Kasumi-1 (cell line): ENCODE measurements at places on chromosomes 2 and 18.

GRCh38 chr2:186683341-186683740 lies 10.5 kb upstream of the FAM171B start:
- no peak for DNase-seq

- DNase-seq, result no peak
Observed at GRCh38 chr2:99198103-99198841, 17.3 kb downstream of the MRPL30 start.

- DNase-seq, result no peak
Observed at GRCh38 chr2:217740756-217741155, 262.0 kb downstream of the TNS1 start.

- DNase-seq, result no peak
Observed at GRCh38 chr2:231930593-231931281, 4.5 kb upstream of the NPPC start.

- peak; percentile 4 for DNase-seq
Observed at GRCh38 chr2:229800997-229801754, 86.8 kb upstream of the DNER start.

- DNase-seq, result no peak
Observed at GRCh38 chr2:65504201-65504600, 71.8 kb upstream of the SPRED2 start.

- DNase-seq, result no peak
Observed at GRCh38 chr2:140567734-140568133, 1563.1 kb downstream of the LRP1B start.

DNA sequence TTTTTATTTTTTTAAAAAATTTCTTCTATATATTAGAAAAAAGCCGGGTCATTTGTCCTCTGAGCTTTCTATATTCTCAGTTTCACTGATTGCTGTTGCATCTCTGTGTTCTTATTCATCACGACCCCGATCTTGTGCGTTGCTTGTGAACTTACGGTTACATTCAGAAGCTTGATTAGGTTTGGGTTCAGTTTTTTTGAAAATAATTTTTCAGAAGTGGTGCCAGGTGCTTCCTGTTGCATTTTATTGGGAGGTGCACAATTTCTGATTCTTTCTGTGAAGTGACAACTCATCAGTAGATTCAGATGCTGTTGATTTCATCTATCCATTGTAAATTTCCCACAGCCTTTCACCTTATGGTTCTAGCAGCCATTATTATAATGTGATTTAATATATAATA lies 147.3 kb downstream of the INHBB start:
- no peak for DNase-seq

- DNase-seq, result peak; percentile 36
Observed at GRCh38 chr2:129502781-129503180, 476.7 kb upstream of the RAB6C start.

DNA sequence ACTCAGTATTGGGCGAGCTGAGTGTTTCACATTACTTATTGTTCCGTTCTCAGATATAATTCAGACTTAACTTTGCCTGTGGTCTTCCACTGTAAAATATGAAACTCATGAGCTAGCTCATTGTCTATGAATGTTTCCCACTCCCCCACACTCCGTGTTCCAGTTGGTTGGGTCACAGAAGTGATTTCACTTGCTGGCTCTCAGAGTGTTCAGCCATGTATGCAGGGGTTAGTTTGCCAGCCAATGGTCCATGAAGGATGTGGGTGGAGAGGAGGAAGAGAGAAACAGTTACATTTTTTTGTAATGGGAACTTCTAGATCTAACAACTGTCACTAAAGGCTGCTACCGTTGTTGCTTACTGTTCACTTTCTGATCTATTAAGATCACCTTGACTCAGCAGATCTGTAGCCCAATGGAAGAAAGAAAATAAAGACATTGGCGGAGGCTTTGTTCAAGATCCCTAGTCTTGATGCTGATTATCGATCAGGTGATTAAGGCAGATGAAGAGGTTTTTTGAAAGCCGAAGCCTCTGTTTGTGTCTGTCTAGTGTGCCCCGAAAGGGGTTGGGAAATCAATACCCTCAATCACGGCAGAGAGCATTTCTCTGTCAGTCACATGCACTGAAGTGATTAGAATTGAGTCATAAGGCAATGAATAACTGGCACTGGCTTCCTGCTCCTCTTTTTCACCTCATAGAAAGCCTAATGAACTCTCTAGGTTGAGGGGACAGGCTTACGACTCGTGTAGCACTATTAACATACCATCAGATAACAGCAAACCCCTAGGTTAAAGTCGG lies 279.7 kb upstream of the FIGN start:
- no peak for DNase-seq

DNA sequence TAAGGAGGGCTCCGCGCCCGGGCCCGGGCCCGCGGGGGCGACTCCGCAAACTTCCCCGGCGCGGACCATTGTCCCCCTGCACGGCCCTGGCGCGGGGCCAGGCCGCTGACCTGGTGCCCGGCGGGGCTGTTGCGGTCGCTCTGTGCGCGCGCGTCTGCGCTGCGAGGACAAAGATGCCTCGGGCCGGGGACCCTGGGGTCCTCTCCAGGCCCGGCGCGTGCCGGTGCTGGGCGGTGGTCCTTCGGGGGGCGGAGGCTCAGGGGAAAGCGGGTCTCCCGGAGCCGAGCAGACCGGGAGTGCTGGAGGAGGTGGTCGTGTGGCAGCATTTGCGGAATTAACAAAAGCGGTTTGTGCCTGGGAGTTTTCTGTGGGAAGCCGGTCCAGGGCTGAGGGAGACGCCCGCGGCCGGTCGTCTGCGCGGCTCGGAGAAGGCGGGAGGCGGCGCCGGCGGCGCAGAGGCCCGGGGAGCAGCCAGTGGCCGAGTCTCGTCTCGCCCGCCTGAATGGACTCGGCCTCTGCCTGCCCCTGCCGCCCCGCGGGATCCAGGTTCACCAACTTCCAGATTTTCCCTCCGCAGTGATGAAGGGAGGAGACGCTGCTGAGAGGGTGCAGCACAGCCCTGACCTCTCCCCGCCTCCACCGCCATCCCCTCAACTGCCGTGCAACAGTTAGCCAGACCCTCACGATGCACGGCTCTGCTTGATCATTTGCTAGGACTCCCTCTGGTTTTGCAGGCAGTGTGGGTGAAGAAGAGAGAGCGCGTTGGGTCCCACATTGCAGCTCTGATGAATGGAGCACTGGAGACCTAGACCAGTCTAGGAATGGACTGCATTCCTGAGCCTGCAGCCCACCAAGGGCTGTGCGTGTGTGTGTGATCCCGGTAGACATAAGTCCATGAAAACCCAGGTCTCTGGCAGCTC lies 705 bp downstream of the EFR3B start:
- no peak for DNase-seq

DNA sequence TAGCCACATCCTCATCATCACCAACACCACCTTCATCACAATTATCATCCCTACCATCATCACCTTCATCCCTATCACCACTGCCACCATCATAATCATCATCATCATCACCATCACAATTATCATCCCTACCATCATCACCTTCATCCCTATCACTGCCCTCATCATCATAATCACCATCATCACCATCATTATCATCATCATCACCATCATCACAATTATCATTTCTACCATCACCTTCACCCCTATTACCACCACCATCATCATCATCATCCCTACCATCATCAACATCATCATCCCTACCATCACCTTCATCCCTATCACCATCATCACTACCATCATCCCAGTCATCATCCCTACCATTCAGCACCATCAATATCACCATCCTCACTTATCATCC lies 140.5 kb downstream of the LOXHD1 start:
- DNase-seq, result no peak

DNA sequence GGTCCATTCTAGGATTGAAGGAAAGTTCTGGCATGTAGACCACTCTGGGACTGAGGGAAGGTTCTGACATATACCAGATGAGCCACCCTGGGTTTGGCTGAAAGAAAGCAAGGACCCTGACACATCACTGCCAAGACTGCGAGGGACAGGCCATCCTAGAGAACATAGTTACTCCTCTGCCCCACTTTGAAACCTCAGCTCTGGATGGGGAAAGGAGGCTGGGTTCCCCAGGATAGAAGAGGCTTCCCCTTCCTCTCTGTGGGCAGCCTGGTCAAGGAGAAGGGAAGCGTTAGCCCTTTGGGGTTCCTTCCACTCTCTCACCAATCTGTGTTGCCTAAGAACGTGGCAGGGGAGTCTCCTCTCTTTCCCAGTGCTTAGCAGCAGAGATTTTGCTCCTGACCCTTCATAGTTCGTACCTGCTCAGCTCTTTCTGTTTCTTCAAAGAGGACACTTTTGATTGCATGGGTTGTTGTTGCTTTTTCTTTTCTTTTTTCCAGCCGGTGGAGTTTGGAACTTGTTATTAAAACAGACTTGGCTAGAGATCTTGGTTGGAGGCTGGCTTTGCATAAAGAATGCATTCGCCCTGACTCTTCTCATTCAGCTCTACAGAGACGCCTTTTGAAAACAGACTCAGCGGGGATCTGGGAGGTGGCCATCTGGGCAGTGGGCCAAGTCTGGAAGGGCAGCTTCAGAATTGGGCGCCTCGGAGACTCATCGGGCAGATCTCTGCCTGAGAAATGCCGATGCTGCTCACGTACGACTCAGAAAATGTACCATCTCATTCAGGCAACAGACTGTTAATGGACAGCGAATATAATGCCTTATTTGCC lies 166.1 kb downstream of the CLIP4 start:
- no peak for DNase-seq

DNA sequence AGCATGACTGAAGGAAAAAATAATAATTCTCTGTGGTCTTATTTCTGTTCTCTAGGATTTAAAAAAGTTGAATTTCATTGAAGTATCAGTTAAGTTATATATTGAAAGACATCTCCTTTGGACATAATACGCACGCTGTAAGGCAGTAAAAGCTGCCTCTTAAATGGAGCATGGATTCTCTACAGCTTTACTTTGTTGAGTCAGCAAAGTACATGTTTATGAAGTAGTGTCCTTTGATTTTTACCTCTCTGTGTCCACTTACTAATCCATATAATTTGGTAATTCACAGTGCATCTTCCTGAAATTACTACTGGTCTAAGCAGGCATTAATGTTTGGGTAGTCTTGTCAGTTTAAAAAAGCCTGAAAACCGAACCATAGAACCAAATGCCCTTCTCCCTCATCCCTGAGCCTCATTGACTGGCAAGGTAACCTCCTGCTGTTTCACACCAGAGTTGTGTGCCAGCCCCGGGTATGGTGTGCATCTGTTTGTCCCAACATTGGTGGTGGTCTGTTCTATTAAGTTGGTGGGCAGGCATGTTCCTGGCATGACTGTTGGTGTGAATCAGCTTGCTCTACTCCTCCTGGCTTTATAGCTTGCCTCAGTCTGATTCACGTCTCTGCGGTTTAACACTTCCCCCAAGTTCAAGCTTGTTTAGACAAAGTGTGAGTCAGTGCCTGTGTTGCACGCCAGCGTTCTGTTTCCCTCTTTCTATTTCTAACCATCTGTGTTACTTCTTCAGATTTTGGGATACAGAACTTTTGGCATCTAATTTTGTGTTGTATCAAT lies 71.0 kb upstream of the ITM2C start:
- peak; percentile 84 for DNase-seq

GRCh38 chr18:6929370-6930102 lies 188.1 kb downstream of the LAMA1 start:
- no peak for DNase-seq

- DNase-seq, result no peak
Observed at GRCh38 chr18:10353791-10354190, 100.6 kb upstream of the APCDD1 start.

- peak; percentile 71 for DNase-seq
Observed at GRCh38 chr2:68909793-68910674, 38.8 kb upstream of the BMP10 start.

GRCh38 chr18:6434481-6434880 lies 19.8 kb upstream of the L3MBTL4 start:
- no peak for DNase-seq

DNA sequence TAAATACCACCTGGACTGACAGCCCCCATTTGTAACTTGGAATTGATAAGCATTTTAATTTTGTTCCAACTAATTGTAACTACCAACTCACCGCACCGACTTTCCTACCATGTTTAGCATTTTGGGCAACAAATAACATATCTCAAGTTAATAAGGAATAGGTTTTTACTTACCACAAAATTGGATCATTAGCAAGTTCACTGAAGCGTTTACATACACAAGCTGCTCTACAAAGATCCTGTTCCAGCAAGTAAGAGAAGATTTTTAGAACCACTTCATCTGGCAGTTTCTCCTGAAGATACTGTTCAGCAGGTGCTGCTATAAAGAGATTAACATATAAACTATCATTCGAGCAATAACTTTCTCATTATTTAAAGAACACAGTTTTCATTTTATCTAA lies 55.7 kb downstream of the MSH6 start:
- DNase-seq, result no peak

DNA sequence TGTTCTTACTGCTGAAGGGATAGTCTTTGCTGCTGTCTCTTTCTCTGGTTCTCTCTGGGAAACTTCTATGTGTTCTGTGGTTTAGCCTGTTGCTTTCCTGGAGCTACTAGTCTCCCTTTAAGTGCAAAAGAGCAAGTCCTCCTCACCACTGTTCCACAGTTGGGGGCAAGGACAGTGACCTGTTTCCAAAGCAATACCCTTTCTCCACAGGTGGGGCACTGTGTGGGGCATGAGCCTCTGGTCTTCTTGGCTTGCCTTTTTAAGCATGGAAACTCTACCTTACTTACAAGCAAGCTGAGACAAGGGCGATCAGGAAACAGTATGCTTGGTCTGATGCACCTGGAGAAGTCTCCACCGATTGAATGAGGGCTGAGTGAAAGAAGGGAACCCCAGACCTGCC lies 156.7 kb downstream of the CPS1 start:
- no peak for DNase-seq

GRCh38 chr18:79272916-79273315 lies 122.8 kb upstream of the NFATC1 start:
- DNase-seq, result no peak

DNA sequence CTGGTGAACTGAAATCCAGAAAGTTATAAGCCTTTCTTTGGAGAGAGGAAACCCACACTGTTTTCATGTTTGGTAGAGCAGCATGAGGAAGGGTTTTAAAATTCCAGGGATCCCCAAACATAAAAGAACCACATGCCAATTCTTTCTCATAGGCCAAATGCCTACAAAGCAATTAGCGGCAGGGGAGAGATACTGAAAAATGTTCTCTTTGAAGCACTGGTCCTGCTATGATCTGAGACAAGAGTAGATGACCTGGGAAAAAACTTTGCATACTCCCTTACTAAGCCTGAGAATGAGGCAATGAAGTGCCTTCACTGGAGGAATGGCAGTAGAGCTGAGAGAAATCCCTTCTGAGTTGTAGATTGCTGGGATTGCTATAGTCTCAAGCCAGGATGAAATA lies 1261.7 kb downstream of the DSC3 start:
- DNase-seq, result no peak

GRCh38 chr2:120005834-120006521 lies 6.9 kb upstream of the EPB41L5 start:
- DNase-seq, result no peak

GRCh38 chr2:98483257-98483861 lies 38.7 kb downstream of the INPP4A start:
- DNase-seq, result no peak
